Mammary epithelial cell (primary cell): ENCODE measurements at places on chromosomes 16 and 17.

DNA sequence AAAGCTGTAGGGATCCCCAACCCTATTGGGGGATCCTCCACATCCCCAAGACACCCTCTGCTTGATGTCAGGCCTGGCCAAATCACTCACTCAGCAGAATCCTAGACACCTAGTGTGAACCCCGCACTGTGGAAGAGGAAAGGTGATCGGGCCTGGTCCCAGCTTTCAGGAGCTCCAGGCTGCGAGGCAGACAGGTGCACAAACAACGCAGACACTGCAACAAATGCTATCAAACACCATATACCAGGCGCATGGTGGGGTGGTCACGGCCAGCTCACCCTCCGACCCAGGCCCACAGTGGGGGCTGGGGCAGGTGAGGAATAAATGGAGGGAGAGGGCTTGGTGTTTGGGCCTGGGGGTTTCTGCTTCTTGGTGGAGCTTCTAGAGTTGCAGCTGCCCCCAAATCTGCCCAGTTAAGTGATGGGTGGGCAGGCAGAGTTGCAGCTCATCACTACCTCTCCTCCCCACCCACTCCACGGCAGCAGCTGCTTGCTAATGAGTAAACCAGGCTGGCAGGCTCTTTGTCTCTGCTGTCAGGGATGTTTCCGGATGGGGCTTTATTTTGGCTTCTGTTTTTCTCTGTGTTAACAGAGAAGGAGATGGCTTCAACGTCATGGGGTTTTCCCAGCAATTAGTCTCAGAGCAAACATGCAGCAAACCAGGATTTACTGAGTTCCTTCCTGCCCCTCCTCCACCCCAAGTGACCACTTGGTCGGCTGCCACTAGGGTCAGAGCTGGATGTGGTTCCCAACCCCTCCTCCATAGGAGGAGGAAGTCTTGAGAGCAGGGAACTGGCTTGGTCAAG, 46.6 kb downstream of the PECAM1 start:
- DNase-seq: peak; percentile 50

- no peak for DNase-seq
Observed at GRCh38 chr17:27158382-27158781, 135.5 kb upstream of the WSB1 start.

DNA sequence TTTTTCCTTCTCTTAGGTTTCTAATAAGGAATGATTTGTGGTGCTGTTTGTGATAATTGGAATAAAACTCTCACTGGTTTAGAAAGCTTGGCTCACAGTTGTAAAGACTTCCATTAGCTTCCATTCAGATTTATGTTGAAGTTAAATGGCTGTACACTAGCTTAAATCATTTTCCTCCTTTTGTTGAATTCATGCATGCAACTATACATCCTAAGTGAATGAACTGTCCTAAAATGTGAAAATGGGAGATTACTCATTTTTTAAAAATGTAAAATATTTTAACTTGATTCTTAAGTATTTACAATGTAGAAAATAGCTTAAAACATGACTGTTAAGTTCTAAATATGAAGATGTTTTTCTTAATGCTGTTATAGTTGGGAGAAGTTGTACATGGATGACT, 15.2 kb downstream of the PRKCA start:
- no peak for DNase-seq

DNA sequence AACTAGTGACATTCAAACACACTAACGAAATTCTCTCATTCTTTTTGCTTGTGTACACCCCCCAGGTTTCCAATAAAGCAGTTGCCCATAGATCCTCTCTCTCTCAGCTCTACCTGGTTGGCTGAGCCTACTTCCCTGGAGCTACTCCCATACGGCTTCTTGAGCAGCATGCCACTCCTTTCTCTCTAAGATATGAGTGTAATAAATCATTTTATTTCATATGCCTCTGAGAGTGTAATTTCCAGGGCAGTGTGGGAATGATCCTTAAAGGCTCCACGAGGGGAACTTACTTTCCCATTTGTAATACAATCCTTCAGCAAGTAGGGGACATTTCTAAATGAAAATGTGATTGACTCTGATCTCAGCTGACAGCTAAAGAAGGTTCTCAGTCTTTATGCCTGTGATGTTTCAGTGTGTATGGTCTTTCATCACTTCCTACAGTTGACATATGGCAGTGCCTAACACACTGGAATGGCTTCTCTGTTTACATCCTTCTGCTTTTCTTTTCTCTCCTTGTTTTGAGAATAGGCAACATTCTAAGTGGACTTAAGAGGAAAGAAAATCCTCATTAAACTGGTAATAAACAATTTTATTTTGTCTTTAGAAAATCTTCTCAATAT, 1194.3 kb upstream of the CDH8 start:
- DNase-seq: no peak

DNA sequence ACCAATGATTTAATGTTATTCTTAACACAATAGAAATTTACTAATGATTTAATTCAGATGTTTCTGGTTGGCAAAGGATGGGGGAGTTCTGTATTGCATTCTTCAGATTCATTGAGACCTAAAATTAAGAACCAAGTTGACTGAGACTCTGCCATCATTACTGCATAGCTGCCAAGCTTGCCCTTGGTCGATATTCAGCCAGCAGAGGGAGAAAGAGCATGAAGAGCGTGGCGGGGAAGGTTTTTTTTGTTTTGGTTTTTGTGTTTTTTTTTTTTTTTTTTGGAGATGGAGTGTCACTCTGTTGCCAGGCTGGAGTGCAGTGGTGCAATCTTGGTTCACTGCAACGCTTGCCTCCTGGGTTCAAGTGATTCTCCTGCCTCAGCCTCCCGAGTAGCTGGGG, 659.4 kb upstream of the EEF2KMT start:
- no peak for DNase-seq

DNA sequence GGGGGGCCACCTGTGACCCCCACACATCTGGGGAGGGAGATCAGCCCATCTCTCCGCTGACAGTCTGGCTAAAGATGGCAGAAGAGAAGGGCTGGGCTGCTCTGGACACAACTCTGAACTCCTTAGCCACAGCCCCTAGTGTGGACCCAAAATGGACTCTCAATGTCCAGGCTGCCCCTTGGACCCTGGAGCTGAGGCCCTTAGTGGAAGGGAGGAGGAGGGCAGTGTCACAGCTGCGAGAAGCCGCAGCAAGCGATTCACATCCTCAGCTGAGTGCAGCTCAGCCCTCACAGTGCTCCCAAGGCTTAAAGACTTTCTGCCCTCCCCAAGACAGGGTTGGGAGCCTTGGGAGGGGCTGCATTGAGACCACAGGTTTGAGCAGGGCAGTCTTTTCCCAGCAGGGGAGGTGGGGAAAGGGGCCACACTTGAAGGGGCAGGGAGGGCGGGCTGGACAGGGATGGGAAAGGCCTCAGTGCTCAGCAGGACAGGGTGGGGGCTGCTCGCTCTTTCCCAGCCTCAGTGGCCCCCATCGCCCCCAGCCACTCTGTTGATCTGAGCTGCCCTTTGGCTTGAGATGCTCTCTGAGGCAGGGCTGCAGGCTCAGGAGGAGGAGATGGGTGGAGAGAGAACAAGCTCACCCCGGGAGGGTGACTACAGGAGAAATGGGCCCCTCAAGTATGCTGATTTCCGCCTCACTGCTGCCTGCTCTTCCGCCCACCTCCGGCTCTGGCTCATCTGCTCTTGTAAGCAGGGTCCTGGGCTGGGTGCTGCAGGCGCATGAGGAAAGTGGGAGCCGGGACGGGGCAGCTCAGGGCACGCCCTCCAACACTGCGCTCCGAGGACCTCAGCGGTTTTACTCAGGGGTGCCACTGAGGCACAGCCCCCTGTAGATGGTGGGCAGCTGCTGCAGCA, 50.9 kb upstream of the MTSS2 start:
- no peak for DNase-seq

DNA sequence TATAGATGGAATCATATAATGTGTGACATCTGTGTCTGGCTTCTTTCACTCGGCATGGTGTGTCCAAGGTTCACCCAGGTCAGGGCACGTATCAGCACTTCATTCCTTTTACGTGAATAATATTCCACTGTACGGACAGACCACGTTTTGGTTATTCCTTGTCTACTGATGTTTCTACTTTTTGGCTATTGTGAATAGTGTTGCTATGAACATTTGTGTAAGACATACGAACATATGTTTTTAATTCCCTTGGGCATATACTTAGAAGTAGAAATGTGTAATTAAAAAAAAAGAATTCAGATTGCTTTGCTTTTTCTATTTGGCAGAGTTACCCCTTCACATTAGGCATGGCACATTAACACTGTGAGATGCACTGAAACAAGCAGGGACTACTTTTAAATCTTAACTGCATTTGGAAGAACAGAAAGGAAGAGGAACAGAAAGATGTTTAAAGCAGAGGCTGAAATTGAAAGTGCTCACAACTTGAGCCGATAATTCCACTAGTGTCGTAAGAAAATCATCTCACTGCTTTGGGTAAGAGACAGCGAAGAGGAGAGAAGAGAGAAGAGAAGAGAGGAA, 105.3 kb downstream of the VPS53 start:
- DNase-seq: no peak

DNA sequence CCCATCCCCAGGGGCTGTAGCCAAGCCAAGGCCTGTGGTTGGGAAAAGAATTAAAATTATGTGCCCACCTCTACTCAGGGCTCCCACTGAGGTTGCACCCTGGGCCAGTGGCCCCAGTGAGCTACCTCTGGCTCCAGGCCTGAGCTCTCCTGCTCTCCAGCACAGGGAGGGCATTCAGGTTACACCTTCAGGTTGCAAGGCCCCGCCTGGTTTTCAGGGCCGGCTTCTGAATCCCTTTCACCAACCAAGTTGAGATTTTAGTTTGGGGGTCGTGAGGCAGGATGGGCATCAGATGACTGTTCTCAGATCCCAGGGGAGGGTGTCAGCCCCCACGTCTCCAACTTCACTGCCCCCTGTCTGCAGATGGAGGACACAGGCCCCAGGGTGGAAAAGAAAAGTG, 8.0 kb upstream of the KATNB1 start:
- no peak for DNase-seq

DNA sequence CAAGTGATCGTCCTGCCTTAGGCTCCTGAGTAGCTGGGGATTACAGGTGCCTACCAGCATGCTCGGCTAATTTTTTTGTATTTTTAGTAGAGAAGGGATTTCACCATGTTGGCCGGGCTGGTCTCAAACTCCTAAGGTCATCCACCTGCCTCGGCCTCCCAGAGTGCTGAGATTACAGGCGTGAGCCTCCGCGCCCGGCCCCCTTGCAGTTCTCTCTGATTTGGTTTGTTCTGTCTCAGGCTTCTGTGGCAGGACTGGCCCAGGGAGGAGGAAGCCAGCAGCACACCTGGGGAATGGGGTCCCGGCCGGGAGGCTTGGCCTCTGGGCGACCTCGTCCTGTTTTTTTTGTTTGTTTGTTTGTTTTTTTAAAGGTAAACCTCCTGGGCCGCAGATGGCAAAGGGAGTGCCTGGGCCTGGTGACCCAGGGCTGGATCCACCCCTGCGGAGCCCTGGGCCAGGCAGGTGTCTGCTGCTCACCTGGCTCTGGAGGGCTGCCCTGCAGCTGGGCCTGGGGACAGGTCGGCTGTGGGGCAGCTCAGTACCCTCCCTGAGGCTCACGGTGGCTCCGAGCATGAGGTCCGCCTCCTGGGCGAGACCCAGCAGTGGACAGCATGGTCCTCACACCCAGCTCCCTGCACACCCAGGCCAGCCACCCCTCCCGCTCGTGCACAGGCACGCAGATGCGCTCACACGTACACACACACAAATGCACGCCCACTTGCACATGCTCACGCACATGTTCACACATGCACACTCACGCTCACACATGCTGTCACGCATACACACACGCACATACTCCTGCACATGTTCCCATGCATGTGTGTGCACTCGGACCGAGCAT, 3.3 kb upstream of the NUDT16L1 start:
- no peak for DNase-seq

DNA sequence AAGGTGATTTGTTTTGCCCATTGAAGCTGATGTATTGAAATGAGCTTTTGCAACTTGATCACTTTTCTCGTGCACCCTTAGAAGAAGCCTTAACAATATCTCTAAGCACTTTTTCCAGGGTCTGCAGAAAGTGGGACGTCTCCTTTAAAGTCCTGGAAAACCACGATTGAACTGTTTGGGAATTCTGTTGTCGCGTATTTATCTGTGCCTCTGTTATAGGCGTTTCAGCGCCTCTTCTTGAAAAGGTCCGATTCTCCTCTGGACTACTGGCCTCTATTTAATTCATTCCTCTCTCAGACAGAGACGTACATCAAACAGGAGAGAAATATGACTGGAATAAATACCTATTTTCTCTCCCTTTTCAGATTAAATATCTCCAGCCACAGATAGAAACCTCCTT, 262.4 kb upstream of the PSMD7 start:
- no peak for DNase-seq

DNA sequence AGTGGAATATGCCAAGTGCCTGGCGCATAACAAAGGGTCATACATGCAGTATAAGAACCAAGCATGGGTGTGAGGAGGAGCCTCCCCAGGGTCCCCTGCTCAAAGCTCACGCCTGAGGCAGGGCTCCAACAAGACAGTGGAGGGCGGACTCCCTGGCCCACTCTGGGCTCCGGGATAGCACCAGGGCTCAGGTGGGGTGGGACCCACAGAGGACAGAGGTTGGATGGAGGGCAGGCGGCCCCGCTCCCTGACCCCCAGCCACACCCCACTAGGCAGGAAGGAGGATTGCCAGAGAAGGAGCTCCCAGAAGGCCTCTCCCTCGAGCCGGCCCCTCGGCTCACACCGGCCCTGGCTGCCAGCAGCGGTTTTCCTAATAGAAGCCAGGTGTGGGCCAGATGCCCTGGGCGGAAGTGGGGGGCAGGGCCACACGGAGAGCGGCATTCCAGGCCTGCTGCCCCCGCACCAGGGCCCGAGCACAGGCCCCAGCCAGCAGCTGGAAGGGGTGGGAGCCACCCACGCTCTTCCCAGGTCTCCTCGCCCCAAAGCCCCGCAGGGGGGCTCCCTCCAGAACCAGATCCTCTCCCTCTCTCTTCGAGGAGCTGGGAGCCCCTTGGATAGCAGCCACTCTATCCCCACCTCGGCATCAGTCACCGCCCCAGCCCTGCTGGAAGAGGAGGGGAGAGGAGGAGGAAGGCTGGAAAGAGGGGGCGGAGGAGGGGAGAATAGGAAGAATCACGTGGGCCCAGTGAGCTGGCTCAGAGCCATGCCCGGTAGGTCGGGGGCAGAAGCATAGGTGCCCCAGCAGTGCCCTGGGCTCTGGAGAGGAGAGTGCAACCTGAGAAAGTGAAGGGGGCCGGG, 21.0 kb downstream of the VASN start:
- DNase-seq: peak; percentile 62

- DNase-seq: no peak
Observed at GRCh38 chr16:85590506-85590832, 22.7 kb upstream of the GSE1 start.

- no peak for DNase-seq
Observed at GRCh38 chr17:79029327-79030009, 5.5 kb downstream of the C1QTNF1 start.

DNA sequence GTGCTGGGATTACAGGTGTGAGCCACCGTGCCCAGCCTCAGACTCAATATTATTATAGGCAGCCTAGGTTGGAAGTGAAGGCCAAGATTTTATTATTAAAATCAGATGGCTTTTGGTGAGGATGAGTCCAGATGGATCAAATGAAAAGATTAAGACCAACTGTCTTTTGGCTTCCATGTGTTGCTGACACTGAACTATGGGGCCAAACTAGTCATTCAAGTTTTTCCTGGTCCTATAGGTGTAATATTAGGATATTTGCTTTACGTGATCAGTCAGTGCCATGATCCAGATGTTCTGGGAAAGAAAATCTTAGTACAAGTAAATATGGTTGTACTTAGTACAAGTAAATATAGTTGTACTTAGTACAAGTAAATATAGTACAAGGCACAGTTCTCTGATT, 140.6 kb downstream of the MAP2K6 start:
- no peak for DNase-seq
